ENCODE measurements at places on chromosomes 13 and 19.

DNA sequence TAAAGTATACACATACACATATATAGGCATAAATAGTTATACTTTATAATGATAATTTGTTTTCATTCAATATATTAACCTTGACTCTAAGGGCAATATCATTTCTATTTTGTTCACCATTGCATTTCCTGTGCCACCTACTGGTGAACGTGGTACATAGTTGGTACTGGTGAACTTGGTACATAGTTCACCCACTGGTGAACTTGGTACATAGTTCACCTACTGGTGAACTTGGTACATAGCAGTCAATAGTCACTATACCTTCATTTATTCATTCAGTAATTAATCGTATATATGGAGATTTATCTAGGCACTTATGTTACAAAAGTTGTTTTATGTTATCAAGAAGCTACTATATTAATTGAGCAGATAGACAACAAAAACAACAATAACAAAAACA is 172.6 kb upstream of the ATXN8OS start:
- no peak overlapping the region for H3K4me3 ChIP-seq
- no peak overlapping the region for H3K27ac ChIP-seq
- no peaks in the 10 kb centered on the region for H3K27me3 ChIP-seq

GRCh38 chr13:113888701-113889330 is 24.9 kb upstream of the GAS6 start:
- H3K36me3 ChIP-seq, result no peaks in the 10 kb centered on the region
- no peaks in the 10 kb centered on the region for H3K4me1 ChIP-seq
- ATAC-seq, result no peak
- peaks cover 7% of the 10 kb centered on the region for H3K27me3 ChIP-seq
- no peak overlapping the region for H3K4me3 ChIP-seq

DNA sequence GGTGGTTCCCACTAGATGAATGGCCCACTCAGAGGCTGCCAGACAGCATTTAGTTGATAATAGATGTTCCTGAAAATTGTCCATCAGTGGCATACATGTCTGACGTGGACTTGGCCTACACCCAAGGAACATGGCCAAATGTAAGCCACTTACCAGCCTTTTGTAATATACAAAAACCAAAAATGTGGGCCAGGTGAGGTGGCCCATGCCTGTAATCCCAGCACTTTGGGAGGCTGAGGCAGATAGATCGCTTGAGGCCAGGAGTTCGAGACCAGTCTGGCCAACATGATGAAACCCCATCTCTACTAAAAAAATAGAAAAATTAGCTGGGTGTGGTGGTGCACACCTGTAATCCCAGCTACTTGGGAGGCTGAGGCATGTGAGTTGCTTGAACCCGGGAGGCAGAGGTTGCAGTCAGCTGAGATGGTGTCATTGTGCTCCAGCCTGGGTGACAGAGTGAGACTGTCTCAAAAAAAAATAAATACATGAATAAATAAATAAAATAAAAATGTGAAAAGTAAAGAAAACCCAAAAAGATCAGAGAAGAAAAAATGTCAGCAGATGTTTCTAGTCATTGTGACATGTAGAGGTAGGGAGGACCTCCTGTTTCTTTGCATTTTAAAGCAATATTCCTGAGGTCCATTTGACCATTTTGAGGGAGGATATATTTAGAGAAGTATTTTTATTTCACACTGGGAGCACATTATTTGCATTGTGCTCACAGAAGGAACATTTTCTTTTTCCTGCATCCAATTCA is 7.1 kb upstream of the WTIP start:
- no peaks in the 10 kb centered on the region for H3K4me1 ChIP-seq
- H3K27me3 ChIP-seq, result peaks cover 10% of the 10 kb centered on the region
- H3K27ac ChIP-seq, result peak overlapping the region; percentile 55

DNA sequence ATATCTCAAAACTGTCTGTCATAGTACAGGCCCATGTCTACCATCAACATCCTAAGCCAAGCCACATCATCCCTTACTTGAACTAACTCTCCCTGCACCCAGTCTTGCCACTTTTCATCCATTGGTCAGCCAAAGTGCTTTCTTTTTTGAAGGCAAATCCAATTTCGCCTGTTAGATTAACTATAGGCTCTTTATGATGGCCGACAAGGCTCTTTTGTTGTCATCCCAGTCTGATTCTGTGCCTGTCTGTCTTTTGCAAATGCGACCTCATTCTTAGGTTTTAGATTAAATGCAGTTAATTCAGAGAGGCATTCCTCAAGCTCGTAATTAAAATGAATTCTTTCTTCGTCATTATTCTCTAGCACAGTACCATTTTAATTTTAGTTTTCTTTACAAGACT is 148.3 kb downstream of the HS6ST3 start:
- H3K4me1 ChIP-seq, result no peaks in the 10 kb centered on the region
- no peaks in the 10 kb centered on the region for H3K36me3 ChIP-seq
- H3K27me3 ChIP-seq, result no peaks in the 10 kb centered on the region
- no peak overlapping the region for H3K27ac ChIP-seq
- no peak for ATAC-seq

DNA sequence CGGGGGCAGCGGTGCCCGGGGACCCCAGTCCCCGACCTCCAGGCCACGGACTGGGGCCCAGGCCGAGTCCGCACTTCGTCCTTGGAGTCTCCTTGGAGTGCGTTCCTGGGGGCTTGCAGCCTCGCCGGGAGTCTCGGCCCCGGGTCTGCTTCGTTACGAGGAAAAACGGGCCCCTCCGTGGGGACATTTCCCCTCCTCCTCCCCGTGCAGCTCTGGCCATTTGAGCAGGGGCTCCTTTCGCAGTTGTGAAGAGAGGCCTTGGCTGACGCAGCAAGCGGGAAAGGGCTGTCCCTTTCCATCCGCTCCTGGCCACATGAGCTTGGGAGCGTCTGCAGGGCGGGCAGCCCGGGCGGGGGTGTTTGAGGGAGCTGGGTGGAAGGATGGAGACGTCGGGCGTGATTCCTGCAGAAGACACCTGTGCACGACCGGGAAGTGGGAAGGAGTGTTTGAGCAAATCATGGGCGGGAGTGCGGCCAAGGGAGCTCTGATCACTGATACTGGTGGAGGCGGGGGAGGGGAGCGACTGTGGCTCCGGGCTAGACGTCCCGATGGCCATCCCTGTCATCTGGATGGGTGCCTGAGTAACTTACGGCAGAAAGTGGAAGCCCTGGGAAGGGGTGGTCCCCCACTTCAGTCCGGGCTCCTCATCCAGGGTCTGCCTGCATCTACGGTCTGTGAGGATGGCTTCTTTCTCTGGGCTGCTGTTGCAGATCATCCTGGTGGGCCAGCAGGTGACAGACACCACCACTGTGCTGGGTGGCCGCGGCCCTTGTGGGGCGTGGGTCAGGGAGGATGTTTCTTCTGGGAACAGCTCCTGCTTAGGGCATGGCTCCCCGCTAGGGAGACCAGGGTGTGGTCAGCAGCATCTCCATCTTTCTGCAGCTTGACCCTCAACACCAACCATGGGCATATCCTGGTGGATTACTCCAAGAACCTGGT is 736 bp downstream of the GPI start:
- ATAC-seq, result peak; percentile 8
- peaks cover 7% of the 10 kb centered on the region for H3K36me3 ChIP-seq
- H3K27me3 ChIP-seq, result no peaks in the 10 kb centered on the region

GRCh38 chr19:11987405-11988281 is 22.8 kb downstream of the ZNF763 start:
- peaks cover 7% of the 10 kb centered on the region for H3K36me3 ChIP-seq
- peaks cover 5% of the 10 kb centered on the region for H3K4me1 ChIP-seq
- peak overlapping the region; percentile 80 for H3K4me3 ChIP-seq
- H3K27me3 ChIP-seq, result no peaks in the 10 kb centered on the region
- peak overlapping the region; percentile 55 for H3K27ac ChIP-seq

GRCh38 chr13:35512271-35512920 is 35.9 kb upstream of the MAB21L1 start:
- no peaks in the 10 kb centered on the region for H3K27me3 ChIP-seq
- peak; percentile 28 for ATAC-seq
- H3K27ac ChIP-seq, result no peak overlapping the region

GRCh38 chr13:76884186-76884906 is 1.9 kb downstream of the KCTD12 start:
- peaks cover 10% of the 10 kb centered on the region for H3K4me1 ChIP-seq
- peak overlapping the region; percentile 87 for H3K4me3 ChIP-seq
- ATAC-seq, result no peak
- no peaks in the 10 kb centered on the region for H3K36me3 ChIP-seq

DNA sequence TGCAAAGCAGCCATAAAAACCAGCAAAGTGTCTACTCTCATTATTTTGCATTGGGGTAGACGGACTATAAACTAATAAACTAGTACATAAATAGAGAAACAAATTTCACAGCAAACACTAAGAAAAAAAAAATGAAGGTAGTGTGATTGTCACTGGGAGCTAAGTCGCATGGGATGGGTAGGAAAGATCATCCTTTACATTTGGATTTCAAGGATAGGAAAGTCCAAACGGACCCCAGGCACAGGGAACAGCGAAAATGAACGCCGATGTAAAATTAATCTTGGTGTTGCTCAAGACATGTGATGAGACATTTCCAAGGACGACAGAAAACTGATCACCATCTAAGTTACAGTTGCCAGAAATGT is 690 bp upstream of the SGTA start:
- H3K27ac ChIP-seq, result peak overlapping the region; percentile 74
- H3K4me1 ChIP-seq, result peaks cover 23% of the 10 kb centered on the region
- H3K36me3 ChIP-seq, result peaks cover 23% of the 10 kb centered on the region
- H3K4me3 ChIP-seq, result peak overlapping the region; percentile 85
- H3K27me3 ChIP-seq, result no peaks in the 10 kb centered on the region

DNA sequence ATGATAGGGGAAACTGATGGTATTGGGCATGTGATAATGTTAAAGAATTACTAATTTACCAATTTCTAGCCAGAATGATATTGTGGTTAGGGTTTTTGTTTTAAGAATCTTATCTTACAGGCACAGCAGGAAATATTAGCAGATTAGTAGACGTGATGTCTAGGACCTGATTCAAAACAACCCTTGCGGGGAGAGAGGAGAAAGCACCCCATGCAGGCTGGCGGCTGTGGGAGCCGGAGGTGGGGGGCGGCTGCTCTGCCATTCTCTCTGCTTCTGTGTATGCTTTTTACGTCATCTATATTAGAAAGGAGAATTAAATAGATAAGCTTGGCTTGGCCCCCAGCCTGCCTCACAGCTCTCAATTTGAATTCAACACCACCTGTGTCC is 41.5 kb downstream of the MLLT1 start:
- peak; percentile 53 for ATAC-seq
- H3K4me3 ChIP-seq, result peak overlapping the region; percentile 29
- peak overlapping the region; percentile 75 for H3K27ac ChIP-seq
- H3K27me3 ChIP-seq, result no peaks in the 10 kb centered on the region

- ATAC-seq, result peak; percentile 13
- H3K4me3 ChIP-seq, result peak overlapping the region; percentile 27
- peaks cover 10% of the 10 kb centered on the region for H3K27me3 ChIP-seq
- no peak overlapping the region for H3K27ac ChIP-seq
- H3K4me1 ChIP-seq, result no peaks in the 10 kb centered on the region
Measured at GRCh38 chr13:113365971-113366588, 2.1 kb upstream of the GRTP1 start.

GRCh38 chr19:4811328-4812131 is 20.0 kb downstream of the TICAM1 start:
- peak overlapping the region; percentile 45 for H3K4me3 ChIP-seq
- H3K27me3 ChIP-seq, result no peaks in the 10 kb centered on the region
- peak overlapping the region; percentile 73 for H3K27ac ChIP-seq

DNA sequence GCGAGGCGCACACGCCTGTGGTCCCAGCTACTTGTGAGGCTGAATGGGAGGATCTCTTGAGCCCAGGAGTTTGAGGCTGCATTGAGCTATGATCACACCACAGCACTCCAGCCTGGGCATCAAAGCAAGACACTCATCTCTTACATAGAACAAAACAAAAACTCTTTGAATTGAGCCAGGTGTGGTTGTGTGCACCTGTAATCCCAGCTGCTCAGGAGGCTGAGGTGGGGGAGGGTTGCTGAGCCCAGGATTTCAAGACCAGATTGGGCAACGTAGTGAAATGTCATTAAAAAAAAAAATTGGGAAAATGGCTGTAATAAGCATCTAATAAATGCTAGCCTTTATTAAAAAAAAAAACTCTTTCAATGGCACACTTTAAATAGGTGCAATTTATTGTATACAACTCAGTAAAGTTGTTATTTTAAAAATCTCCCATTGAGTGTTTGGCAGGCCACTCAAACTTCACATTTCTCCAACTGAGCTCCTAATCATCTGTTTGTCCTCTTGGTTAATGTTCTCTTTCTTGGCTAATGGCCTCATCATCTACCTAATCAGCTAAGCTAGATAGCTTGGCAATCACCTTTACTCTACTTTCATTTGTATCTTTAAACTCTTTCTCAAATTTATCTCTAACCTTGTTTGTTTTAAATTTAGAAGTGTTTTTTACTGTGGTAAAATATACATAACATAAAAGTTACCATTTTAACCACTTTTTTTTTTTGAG is 28.1 kb upstream of the HMGB1 start:
- no peak for ATAC-seq
- no peaks in the 10 kb centered on the region for H3K4me1 ChIP-seq
- H3K27ac ChIP-seq, result no peak overlapping the region
- H3K4me3 ChIP-seq, result no peak overlapping the region
- H3K27me3 ChIP-seq, result no peaks in the 10 kb centered on the region

GRCh38 chr13:60627071-60627686 is 230.2 kb downstream of the TDRD3 start:
- H3K27me3 ChIP-seq, result peaks cover 13% of the 10 kb centered on the region
- no peak overlapping the region for H3K27ac ChIP-seq
- no peaks in the 10 kb centered on the region for H3K4me1 ChIP-seq
- H3K4me3 ChIP-seq, result no peak overlapping the region

- H3K36me3 ChIP-seq, result no peaks in the 10 kb centered on the region
- no peak for ATAC-seq
- H3K27ac ChIP-seq, result no peak overlapping the region
- no peak overlapping the region for H3K4me3 ChIP-seq
Measured at GRCh38 chr13:37134411-37135041, 29.1 kb upstream of the CSNK1A1L start.

DNA sequence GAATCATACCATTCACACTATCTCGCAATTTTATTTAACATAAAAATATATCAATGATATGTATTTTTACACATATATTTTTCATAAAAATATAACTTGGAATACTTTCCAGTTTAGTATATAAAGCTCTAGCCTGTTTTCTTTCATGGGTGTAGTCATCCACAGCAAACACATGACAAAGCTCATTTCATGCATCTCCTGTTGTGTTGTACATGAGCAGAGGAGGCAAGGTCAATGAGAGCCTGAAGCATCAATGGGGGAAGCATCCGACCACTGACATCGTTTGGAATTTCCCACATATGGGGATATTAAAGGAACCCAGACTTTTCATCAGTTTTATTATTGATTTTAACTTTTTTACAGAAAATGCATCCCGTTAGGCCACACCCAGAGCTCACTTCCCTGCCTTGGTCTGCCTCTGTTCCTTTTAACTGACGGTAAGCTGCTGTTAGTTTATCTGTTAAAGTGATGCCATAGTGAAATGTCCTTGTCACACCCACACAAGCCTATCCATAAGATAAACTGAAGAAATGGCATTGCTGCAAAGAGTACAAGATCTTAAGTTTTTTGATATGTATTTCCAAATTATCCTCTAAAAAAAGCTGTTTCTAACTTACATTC is 44.0 kb downstream of the MIPEP start:
- ATAC-seq, result no peak
- no peak overlapping the region for H3K4me3 ChIP-seq
- H3K27me3 ChIP-seq, result no peaks in the 10 kb centered on the region
- peaks cover 15% of the 10 kb centered on the region for H3K36me3 ChIP-seq
- no peak overlapping the region for H3K27ac ChIP-seq
- peaks cover 9% of the 10 kb centered on the region for H3K4me1 ChIP-seq

GRCh38 chr13:20425819-20426219 is 99.8 kb downstream of the CRYL1 start:
- H3K36me3 ChIP-seq, result no peaks in the 10 kb centered on the region
- H3K4me3 ChIP-seq, result peak overlapping the region; percentile 30
- H3K27ac ChIP-seq, result no peak overlapping the region
- H3K4me1 ChIP-seq, result peaks cover 38% of the 10 kb centered on the region
